Thoracic aorta (tissue), 2 donors: ENCODE measurements at places on chromosomes 3 and 15. TPM values are rescaled to one million over a fixed set of nuclear protein-coding genes. Genes with fewer than 3 reads are reported as not detected.

The TMEM45A gene
- total RNA-seq: 21.1 TPM

The AADAC gene
- total RNA-seq: not detected

The HRH1 gene
- total RNA-seq: 17.7 TPM

The SERPINI2 gene
- not detected for total RNA-seq

DNA sequence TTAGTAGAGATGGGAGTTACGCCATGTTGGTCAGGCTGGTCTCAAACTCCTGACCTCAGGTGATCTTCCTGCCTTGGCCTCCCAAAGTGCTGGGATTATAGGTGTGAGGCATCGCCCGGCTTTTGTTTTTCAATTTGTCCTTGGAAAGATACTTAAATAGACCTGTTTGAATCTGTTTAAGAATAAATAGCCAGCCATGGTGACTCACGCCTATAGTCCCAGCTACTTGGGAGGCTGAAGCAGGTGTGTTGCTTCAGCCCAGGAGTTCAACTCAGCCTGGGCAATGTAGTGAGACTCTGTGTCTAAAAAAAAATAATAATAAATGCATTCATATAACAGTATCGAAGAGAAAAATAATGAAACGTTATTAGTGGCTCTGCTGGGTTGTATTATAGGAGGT lies 17.3 kb downstream of the SNAPC5 start:
- DNase-seq: no peak

- no peak for DNase-seq
Observed at GRCh38 chr3:170560717-170561382, 25.0 kb downstream of the SLC7A14 start.

DNA sequence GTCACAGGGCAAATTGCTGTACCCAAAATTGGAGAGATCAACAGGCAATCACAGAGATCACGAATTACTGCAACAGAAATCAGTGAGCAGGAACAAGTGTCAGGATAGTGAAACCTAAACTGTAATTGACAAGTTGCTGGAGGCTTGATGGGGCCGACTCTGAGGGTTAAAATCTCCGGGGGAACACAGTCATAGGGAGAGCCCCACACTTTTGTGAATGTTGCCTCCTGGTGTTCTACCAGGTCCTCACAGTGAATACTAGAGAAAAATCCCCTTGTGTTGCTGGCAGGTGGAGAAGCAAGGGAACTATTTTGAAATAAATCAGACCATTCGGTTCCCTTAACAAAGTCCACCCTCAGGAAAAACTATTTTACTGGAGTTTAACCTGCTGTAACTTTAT lies 697.5 kb upstream of the CBLB start:
- no peak for DNase-seq

DNA sequence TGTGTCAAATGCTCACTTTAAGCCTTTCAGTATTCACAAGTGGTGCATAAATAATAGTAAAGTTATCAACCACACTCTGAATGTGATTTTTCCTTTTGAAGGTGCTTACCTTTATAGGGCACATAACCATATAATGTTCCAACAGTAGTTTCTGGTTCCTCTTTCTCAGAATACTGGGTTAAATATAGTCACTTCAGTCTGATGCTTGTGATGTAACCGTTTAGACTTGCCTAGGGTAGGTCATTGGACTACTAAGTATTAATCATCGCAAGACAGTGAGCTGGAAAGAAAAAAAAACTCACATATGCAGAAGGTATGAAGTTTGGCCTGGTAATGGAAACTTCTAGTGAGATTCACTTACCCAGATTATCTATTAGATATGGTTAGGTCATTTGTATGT lies 1.9 kb downstream of the KBTBD8 start:
- DNase-seq: no peak

DNA sequence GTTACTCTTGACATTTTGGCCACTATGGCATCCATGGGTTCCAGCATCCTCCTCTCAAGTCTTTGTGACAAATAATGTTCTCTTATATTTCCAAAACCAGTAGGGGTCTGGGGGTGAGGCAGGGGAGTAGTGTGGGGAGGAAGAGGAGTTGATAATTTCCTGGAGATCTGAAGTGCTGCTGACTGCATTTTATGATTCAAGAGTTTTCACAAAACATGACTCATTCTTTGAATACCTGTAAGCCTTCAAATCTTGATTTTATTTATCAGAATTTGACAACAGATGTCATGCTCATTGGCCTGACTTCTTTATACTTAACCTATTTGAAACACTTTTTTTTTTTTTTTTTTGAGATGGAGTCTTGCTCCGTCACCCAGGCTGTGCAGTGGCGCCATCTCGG lies 98.8 kb upstream of the PLXND1 start:
- no peak for DNase-seq

DNA sequence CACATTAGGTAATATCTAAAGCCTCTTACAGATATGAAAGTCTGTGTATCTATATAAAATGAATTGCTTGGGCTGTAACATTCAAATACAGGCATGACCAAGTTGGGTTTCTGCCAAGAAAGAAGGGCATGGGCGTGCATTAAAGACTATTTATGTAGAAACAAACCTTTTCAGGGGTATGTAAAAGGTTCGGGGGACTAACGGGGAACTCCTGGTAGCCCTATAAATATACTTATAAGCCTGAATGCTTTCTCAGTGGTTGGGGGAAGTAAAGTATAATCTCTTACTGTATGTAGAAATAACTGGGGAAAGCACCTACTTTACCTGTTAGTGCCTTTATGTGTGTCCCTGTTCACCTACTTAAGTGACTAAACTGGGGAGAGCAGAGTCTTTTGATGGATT lies 154.5 kb upstream of the TBL1XR1 start:
- no peak for DNase-seq

DNA sequence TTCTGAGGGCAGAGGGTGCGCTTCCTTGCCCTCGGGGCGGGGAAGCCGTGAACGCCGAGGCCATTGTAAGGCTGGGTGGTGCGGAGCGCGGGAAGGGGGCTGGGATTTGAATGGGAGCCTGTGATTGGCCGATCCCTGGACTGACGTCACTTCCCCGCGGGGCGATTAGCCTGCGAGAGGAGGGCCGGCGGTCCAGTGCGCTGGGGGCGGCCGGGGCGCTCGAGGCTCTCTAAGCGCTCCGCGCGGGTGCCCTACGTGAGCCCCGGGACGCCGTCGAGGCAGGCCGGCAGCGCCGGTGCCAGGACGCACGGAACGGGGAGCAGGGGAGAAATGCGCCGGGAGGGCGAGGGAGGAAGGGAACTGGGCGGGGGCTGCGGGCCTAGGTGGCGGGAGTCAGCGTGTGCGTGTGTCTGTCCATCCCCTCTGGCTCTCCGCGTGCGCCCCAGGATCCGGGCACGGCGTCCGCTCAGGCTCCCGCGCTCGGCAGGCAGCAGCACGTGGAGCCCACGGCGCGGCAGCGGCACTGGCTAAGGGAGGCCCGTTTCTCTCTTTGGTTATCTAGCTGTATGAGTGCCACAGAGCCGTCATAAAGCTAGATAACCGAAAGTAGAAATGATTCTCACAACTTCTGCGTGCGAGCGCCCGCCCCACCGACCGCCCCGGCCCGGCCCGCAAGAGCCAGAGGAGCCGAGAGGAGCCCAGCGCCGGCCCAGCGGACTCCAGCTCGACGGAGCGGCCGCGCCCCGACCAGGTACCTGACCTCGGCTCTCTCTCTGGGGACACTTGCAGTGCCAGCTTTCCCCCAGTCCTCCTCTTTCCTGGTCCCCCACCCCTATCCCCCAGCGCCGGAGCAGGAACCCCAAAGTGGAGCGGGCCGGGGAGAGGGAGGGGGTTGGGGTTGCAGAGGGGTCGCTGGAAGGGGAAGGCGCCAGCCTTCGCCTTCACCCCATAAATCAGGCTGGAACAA lies 33.1 kb upstream of the POLG start:
- no peak for DNase-seq

GRCh38 chr3:190058521-190059241 lies 62.0 kb downstream of the P3H2 start:
- DNase-seq: no peak

DNA sequence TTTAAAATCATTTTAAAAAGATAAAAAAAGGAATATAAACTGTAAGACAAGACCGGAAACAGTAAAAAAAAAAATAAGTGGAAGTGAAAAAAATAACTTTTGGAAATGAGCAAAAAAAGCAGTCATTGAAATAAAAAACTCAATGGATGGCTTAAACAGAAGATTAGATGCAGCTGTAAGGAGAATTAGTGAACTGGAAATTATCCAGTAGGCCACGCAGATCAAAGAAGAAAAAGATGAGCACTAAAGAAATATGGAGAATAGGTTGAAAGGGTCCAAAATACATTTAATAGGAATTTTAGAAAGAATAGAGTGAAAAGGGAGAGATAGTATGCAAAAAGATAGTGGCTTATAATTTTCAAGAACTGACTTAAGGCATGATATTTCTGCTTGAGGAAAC lies 47.0 kb downstream of the STARD5 start:
- no peak for DNase-seq

DNA sequence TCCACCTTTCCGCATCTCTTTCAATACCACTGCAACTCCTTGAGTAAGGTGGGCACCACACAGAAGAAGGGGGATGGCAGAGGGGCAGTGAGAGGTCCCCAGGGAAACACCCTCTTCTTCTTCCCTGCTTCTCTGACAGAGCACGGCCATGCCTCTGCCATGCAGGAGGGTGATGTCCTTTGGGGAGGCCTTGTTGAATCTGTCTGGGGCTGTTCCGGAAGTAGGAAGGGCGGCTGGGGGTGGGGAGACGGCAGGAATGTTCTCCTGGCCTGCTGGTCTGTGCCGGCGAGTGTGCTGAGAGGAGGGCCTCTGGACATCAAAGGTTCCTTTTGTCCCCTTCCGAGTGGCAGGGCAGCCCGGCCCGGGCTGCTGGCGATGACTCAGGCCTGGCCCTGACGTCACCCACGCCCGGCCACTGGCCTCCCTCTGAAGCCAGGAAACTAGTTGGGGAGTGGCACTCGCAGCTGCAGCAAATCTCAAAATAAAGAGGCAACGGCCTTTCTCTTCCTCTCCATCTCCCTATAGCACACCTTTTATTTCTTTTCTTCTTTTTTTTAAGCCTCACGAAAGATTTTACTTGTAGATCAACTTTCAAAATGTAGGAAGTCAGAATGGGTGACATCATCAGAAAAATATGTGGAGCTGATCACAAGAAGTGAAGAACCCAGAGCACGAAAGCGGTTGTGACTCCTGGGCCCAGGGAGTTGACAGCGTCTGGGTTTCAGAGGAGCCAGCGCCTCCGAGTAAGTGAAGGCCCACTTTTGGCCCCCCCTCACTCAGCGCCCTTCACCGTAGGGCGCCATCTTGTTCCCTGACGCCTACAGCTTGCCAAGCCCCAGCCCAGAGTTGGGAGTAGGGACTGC lies at the start of gene ZBTB38:
ZBTB38 (plus strand) TSS at position 443 of the 863 bp plus-strand sequence. CDS start 73,885 bp downstream, outside the sequence.
- peak; percentile 81 for DNase-seq

DNA sequence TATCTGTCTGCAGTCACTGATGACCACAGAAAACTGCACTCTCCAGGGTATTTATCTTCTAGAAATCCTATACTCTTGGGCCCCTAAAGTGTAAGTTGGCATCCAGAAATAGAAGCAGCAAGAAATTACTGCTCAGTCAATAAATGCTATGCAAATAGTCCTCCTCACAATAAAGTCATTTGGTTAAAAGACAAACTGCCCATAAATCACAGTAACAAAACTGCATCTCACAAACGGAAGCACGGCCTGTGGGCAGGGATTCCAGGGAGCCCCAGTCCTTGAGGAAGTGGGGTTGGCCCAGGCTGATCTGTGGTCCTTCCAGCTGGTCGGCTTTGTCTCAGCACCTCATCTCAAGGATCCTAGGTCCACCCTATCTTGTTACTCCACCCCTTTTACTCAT lies 29.7 kb upstream of the SPATA12 start:
- no peak for DNase-seq

GRCh38 chr3:9623148-9623547 lies 26.2 kb upstream of the MTMR14 start:
- no peak for DNase-seq

DNA sequence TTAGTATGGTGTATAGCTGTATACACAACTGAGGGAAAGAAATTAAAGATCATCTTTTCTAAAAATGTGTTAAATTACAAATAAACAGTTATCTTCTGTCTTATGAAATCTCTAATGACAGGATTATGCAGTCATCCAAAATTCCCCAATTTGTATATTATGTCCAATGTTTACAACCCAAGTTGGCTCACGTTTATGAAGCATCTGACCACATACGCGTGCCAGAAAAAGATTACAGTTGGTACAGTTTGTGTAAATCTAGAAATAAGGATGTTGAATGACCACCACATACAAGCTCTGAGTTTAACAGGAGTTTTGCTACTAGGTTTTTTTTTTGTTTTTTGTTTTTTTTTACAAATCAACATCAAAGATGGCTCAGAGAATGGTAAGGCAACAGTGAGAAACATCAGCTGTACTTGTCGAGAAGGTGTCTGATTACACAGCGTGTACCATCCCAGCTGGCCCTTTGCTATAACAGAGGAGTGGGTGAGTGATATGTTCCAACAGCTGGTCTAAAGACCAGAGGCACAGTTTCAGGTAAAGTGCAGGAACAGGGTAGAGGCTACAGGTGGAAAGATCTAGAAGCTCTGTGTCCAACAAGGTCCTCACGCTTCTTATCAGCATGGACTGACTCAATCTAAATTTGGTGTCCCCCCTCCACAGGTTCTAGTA lies 47.1 kb downstream of the USF3 start:
- no peak for DNase-seq

GRCh38 chr3:47291158-47291753 lies 8.5 kb downstream of the KLHL18 start:
- no peak for DNase-seq

GRCh38 chr15:63970621-63971426 lies 75.5 kb downstream of the DAPK2 start:
- no peak for DNase-seq

DNA sequence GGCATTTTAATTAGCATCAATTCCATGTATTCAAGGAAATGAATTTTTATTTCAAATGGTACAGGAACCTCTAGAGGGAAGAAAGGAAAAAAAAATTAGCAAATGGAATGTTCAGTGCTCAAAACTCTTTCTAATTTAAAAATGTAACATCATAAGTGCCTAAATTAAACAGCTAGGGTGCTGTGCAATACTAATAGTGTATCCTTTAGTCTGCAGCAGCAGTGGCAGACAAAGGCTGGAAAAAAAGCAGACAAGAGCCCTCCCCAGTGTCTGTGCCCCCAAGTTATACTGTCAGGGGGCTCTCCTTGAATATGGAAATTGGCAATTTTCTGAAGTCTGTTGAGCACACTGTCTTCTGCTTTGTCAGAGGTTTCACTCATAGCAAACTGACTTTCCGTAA lies 159.5 kb downstream of the CLSTN2 start:
- no peak for DNase-seq
